Jurkat, Clone E6-1 (cell line): ENCODE measurements at places on chromosomes 12 and 14.

GRCh38 chr14:51310505-51310944, 70.5 kb downstream of the TMX1 start:
- DNase-seq: no peak

- no peak for DNase-seq
These were observed 229.7 kb upstream of the NPAS3 start for GRCh38 chr14:32709027-32709426.

DNA sequence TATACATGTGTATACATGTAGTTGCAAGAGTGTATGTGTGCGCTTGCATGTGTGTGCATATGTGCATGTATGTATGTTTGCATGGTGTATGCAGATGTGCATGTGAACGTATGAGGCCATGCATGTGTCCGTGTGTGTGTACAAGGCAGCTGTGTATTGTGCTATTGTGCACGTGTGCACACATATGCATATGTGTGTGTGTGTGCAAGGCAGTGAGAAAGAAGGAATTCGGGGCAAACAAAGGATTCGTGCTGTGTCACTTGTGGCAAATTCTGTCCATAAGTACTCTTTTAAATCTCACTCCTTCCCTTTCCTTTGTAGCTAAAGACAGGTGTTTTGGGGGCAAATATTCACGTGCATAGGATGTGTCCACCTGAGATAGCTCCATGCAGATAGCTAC, 227.1 kb downstream of the VRK1 start:
- no peak for DNase-seq

DNA sequence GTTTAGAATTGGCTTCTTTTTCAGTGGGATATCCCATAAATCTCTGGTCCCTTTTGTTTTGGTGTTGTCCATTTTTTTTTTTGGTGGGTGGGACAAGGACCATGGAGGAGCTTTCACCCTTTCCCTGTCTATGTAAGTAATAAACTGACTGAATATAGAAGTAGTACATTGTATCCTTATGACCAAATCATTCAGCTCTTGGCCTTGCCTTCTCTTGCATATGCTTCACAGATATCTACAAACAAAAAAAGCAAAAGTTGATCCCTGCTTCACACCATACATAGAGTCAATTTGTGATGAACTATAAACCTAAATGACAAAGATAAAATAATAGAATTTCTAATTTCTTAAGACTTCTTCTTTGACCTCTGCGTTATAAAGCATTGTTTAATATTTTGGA, 59.8 kb downstream of the SIX1 start:
- no peak for DNase-seq

DNA sequence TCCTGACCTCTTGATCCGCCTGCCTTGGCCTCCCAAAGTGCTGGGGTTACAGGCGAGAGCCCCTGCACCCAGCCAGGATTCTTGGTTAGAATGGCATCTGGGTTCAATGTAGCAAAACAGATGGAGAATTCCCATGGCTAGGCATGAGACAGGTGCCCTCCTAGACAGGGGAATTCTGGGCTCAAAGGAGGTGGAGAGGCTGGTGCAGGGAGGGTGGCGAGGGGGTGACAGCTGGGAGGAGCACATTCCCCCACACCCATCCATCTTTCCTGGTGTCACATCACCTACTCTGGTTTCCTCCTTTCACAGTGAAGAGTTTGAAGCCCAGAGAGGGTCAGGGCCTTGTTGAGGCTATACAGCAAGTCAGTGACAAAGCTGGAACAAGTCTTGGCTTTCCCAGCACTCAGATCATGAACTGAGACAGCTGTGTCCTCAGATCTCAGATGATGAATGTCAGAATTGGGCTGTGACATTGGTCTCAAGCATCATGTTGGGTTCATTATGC, 2.8 kb downstream of the SERPINA1 start:
- no peak for DNase-seq

DNA sequence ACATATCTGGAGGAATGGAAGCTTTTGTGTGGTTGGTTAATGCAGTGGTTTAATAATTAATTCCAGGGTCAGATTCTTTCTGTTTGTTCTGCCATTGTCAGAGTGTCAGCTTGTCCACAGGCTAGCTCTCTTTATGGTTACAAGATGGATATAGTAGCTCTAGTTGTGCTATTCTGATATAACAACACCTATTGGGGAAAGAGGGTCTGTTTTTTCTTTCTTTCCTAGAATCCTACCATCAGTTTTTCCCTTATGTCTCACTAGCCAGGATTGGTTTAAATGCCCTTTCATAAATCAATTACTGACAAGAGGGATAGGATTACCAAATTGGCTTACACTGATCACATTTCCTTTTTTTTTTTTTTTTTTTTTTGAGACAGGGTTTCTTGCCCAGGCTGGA, 27.8 kb downstream of the CNOT2 start:
- no peak for DNase-seq

GRCh38 chr14:104037903-104038302, 47.6 kb upstream of the ASPG start:
- DNase-seq: no peak

- DNase-seq: peak; percentile 33
These were observed 29.0 kb downstream of the SERPINA11 start for GRCh38 chr14:94423453-94424056.

- DNase-seq: peak; percentile 95
These were observed at the start of gene KDM5A for GRCh38 chr12:389142-390096. Gene KDM5A (minus strand): TSS chr12:389320. CDS start chr12:389091, 229 bp downstream.

- DNase-seq: no peak
These were observed 7.3 kb downstream of the STAT6 start for GRCh38 chr12:57103856-57104255.

GRCh38 chr14:30805284-30805683, 69.1 kb upstream of the COCH start:
- no peak for DNase-seq

GRCh38 chr14:69154779-69155178, 1.9 kb upstream of the DCAF5 start:
- no peak for DNase-seq

DNA sequence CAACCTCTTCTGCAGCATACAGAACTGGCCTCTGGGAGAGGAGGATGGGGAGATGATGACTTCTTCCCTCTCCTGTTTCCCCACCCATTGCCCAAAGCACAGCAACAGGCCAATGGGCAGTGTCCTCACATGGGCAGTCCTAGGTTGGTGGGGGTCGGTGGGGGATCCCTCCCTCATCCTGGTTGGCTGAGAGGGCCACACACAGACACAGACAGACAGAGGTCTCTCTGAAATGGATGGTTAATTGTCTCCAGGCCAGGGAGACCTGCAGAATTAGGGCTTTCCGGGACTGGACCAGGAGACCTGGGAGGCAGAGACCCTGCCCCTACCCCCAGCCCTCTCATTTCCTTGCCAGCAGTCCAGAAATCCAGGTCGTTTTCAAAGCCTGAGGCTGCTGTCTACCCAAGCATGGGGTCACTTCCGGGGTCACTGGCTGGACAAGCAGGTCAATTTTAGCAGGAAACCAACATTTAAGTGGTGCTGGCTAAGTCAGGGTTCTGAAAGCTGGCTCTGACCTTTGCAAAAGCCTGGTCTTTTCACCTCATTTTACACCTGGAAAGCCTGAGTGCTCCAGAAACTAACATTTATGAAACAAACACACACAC, 48.6 kb upstream of the TBX3 start:
- no peak for DNase-seq

- DNase-seq: no peak
These were observed 37.9 kb upstream of the PPM1A start for GRCh38 chr14:60211153-60211552.

GRCh38 chr12:52715416-52715815, 12.1 kb upstream of the KRT77 start:
- DNase-seq: no peak

GRCh38 chr12:15214851-15215601, 6.2 kb downstream of the RERG start:
- no peak for DNase-seq

- DNase-seq: no peak
These were observed 357.1 kb downstream of the BCL11B start for GRCh38 chr14:98914942-98915341.

- DNase-seq: no peak
These were observed 296.2 kb downstream of the C12orf75 start for GRCh38 chr12:105626653-105627052.

DNA sequence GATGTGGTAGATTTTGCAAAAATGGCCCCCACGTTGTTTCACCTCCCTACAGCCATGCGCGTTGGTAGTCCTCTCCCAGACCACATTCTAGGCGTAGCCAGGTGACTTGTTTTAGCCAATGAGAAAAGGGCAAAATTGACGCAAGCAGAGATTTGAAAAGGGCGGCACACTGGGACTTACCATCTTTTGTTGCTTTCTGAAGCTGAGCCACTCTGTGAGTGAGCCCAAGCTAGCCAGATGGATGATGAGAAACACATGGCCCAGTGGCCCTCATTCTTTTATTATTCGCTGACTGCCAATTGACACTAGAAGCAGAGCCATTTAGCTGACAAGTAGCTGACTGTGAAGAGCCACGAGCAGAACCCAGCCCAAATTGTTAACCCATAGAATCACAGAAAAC, 142.0 kb upstream of the GZMB start:
- DNase-seq: no peak

- no peak for DNase-seq
These were observed 1.3 kb downstream of the CLEC1A start for GRCh38 chr12:10097521-10097920.

- DNase-seq: no peak
These were observed 108.9 kb downstream of the PDE3A start for GRCh38 chr12:20477255-20477654.

- DNase-seq: no peak
These were observed 213.2 kb downstream of the C12orf50 start for GRCh38 chr12:87815771-87816585.

- no peak for DNase-seq
These were observed 108.9 kb downstream of the MSRB3 start for GRCh38 chr12:65387396-65387795.

GRCh38 chr12:27491226-27491625, 32.8 kb upstream of the PPFIBP1 start:
- DNase-seq: no peak

DNA sequence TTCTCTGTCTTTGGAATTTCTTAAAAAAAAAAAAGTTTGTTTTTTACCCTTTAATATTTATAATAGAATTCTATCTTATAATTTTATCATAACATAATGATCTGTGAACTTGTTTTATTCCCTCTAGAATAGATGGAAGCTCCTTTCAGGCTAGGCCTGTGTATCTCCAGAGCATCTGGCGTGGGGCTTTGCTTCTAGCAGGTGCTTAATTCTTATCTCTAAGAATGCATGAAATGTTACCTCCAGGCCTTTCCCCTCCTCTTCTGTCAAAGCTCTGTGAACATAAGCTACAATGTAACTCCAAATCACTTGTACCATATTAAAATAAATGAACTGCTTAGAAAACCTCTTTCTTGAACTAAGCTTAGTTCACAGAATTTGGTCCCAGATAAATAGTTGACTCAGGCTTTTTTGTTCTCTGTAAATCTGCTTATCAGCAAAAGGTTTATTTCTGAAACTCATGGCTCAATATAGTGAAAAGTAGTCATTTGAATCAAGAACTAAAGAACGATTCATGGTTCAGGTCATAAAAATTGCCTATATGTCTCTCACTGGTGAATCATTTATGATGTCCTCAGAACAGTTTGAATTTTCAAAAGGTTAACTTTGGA, 407.1 kb downstream of the TRHDE start:
- DNase-seq: no peak

DNA sequence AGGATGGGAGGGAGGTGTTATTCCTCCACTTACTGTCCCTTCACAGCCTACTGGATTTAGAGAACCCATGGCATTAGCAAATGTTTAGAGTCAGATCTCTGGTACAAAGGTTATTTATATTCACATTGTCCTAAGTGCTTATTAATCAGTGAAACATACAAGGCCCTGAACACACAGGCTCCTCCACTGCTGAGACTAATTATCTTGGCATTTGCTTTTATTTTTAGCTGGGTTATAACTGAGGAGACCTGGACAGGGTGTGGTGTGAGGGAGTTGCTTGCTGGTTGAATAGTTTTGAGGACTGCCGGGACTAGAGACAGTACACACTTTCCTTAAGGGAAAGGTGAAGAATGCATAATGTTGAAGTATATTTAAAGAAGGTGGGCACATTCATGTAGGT, 77.5 kb downstream of the FIGNL2 start:
- DNase-seq: no peak

DNA sequence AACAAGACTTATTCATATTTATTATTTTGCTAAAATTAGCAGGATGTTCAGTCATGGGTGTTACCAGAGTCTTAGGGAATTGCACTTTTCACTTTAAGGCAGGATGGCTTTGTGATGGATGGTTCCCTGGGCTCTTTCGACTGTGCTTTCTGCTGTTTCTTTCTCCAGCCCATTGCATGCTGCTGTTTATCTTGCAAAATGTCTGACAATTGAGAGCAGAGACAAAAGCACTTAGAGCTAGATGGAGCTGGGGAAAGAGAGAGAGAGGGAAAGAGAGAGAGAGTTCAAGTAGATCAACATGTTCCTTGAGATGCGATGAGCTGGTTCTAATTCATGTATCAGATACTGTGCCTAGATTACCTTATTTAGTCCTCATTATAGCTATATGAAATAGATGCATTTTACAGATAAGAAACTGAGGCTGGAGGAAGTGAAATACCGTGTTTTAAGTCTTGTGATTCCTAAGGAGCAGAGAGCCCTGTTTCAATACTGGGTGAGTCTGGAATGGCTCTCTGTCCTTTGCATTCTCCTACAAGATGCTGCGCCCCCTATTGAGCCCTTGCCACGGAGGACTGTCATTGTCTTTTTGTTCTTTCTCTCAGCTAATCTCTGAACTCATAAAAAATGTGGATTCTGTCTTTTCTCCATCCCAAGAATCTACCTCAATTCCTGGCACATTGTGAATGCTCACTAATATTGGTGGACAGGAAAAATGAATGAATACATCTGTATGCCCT, 227.9 kb downstream of the ALG10B start:
- no peak for DNase-seq

GRCh38 chr12:29559198-29559597, 61.7 kb upstream of the OVCH1 start:
- no peak for DNase-seq

DNA sequence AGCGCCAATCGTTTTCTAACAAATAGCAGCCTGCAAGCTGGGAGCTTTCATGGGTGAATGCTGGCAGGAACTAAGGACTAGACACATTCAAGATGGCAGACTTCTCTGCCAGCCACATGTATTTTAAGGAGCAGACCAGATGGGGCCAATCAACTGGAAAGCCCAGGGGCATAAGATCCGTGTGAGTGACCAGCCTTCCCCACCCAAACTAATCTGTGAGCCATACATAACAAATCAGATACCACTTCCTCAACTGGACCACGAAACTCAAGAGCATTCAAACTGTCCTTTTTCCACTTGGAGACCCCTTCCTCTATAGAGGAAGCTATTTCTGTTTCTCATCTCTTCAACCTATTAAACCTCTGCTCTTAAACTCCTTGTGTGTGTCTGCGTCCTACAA, 9.7 kb downstream of the TCL1B start:
- DNase-seq: no peak

DNA sequence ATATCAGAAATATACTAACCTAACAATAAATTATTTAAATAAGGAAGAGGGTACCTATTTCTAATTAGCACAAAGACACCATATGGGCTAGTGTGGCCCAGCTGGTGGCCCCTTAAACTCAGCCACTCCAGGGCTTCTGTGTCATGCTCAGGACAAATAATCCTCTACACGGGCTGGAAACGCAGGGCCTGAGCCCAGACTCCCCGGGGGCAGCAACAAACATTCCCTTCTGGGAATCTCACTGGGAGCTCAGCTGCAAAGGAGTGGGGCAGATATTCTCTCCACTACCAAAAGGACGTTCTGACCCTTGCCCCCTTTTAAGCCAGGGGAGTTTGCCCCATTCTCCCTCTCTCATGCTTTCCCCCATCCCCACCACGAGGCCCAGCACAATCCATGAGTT, 43.7 kb upstream of the ELK3 start:
- DNase-seq: no peak

GRCh38 chr12:111643427-111643826, 42.3 kb downstream of the BRAP start:
- DNase-seq: no peak
